ENCODE measurements at places on chromosomes 12 and 14.

DNA sequence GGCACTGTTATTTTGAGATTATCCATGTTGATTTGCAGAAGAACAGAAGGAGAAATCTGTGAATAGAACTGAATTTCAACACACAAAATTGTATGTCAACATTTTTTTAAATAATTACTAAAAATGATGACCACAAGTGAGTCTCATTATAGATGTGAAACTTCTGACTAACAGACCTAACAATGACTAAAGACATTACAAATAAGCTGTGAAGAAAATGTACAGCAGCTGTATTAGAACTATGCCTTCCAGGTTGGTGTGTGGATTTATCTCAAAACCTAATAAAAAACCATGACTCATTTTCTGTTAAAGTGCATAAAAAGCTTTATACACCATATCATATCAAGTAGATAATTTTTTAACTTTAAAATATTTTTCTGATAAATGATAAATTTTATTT lies 22.5 kb upstream of the FOXG1 start:
- DNase-seq: no peak

DNA sequence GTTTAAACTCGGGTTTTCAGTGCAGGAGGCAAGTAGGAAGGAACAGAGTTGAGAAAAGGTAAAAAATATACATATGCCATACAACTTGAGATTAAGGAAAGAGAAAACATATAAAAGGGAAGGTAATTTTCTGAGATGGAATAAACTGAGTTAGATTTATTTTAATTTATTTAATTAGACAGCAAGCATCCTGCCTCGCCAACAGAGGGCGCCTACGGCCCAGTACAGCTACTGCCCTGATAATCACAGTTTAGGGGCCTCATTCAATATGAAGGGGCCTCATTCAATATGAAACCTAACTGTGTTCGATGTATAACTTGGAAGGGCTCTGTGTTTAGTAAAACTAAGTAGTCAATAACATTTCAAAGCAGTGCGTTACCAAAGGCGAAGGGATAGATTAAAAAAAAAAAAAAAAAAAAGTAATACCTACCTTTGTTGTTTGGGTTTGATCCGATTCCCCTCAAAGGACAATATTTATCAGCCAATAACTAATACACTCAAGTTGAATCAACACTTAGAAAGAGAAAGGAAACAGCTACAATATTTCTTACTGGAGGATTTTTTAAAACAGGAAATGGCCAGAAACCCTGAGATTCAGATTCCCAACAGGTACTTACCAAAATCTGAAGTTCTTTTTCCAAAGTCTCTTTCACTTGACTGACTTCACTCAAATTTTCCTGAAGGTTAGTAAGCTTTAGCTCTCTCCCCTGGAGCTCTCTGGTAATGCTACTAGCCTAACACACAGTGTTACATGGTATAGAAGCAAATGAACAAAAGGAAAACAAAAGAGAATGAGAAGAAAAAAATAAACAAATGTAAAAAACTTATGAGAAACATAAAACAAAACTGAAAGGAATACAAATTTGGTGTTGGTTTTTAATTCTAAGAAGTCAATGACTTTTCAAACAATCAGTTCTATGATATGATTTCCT lies 70.0 kb upstream of the VPS33A start:
- peak; percentile 78 for DNase-seq

- DNase-seq: no peak
Observed at GRCh38 chr14:67623114-67623513, 3.4 kb downstream of the ARG2 start.

DNA sequence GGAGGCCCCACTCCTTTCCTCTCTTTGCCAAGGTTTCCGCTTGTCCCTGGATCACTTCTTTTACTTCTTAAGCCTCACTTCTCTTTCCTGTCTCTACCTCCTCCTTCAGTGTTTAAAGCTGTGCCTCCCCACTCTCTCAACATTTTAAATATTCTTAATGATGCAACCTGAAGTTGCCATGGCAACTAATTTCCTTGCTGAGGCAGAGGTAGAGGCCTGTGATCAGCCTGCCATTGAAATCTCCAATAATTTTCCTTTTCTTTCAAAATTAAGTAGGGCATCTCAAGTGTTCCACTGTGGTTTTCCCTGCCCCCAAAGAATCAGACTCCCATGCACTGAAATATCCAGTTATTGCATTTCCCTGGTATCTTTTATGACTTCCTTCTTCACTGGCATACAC lies 108.6 kb upstream of the VRK1 start:
- DNase-seq: no peak

DNA sequence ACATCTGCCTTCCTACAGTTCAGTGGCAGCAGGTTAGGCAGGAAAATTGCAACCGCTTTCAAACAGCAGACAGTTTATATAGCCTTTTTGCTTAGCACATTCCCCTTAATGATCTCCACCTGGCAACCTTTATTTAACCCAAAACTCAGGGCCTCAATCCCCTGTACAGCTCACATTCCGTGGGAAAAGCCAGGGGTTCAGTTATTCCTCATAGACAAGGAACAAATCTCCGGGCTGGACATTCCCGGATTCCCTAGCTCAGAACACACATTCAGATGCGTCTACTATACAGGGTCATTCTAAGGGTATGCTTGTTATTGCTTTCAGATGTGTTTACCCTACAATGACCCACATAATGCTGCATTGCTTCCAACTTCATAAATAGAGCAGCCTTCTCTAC lies 73.8 kb upstream of the DCN start:
- DNase-seq: no peak

GRCh38 chr14:97138801-97139200 lies 341.6 kb downstream of the VRK1 start:
- DNase-seq: peak; percentile 77

- DNase-seq: no peak
Observed at GRCh38 chr12:52019113-52019770, 12.5 kb downstream of the TAMALIN start.

GRCh38 chr12:99911967-99912366 lies 72.8 kb downstream of the ANKS1B start:
- DNase-seq: no peak

- DNase-seq: no peak
Observed at GRCh38 chr12:77895699-77896098, 65.0 kb downstream of the NAV3 start.

DNA sequence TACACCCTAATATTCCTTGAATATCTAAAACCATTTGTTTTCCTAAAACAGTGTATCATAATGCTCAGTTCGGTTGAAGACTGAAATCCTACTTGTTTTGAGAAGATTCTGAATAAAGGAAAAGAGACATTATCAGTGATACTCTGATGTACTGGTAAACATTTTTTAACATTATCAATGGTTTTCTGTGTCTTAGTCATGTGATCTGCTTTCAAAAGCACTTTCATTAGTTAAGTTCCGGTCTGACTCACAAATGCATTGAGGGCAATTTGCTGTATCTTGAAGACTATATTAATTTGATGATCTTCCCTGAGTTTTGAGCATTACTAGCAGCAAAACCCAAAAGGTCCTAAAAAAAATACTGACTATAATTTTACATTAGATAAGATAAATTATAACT lies 145.6 kb downstream of the PRKD1 start:
- DNase-seq: no peak

DNA sequence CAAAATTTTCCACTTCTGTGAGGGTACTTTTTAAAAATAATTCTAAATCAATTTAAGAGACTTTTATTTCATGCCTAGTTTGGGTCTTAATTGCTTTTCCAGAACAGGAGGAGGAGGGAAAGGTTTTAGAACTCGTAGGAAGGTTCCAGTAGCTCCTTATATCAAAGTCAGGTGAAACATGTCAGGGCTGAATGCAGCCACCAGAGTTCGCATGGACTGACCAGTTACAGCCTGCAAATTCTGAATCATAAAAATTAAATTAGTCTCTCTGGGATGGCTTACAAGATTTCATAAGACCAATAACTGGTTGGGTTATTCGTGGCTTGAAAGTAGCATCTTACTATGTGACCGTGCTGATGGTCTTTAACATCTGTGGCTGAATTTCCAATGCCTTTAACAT lies 397 bp downstream of the BDKRB1 start:
- no peak for DNase-seq

- DNase-seq: no peak
Observed at GRCh38 chr12:40175045-40175444, 49.8 kb upstream of the LRRK2 start.

Data from NCI-H82 (cell line).